ENCODE measurements at places on chromosomes 5 and 9. TPM values are rescaled to one million over a fixed set of nuclear protein-coding genes. Genes with fewer than 3 reads are reported as not detected.

Gene SNCAIP
- total RNA-seq, result 1.2 TPM

- no peak for DNase-seq
Measured at GRCh38 chr5:318931-319601, 2.4 kb upstream of the AHRR start.

- DNase-seq, result no peak
Measured at GRCh38 chr9:406886-407654, 192.4 kb downstream of the DOCK8 start.

Gene HRCT1
- total RNA-seq, result 7.4 TPM

Gene CNTFR
- total RNA-seq, result 7.8 TPM

DNA sequence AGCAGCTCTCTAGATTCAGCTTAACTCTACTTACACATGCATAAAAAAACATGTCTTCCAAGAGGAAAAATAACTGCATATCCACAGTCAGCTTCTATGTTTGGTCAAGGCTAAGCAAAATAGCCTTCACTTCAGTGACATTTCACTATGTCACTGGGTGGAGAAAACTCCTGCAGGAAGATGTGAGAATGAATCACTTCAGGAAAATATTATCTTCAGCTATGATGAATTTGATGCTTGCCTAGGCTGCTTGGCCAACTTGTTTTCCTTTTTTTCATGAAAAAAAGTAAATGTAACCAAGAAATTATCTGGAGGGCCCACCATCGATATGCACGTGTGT is 143.0 kb upstream of the ZNF608 start:
- DNase-seq, result no peak

Gene AQP3
- 16.3 TPM for total RNA-seq

- DNase-seq, result peak; percentile 60
Measured at GRCh38 chr9:87119328-87119881, 172.1 kb upstream of the GAS1 start.

Gene PPP3R2
- not detected for total RNA-seq

GRCh38 chr5:88830567-88830966 is 52.4 kb downstream of the MEF2C start:
- no peak for DNase-seq

GRCh38 chr5:79378510-79379186 is 135.3 kb downstream of the HOMER1 start:
- no peak for DNase-seq

- no peak for DNase-seq
Measured at GRCh38 chr9:23497137-23497504, 328.9 kb downstream of the ELAVL2 start.

Gene PCDHGB5
- total RNA-seq, result 7.2 TPM

- DNase-seq, result no peak
Measured at GRCh38 chr9:84002344-84002743, 21.7 kb downstream of the RMI1 start.

- no peak for DNase-seq
Measured at GRCh38 chr5:99765011-99765410, 770.2 kb upstream of the FAM174A start.

Gene EXD3
- 6.9 TPM for total RNA-seq

Gene ADAMTS19
- total RNA-seq, result 0.81 TPM

GRCh38 chr5:158559066-158559465 is 540.6 kb downstream of the EBF1 start:
- no peak for DNase-seq

DNA sequence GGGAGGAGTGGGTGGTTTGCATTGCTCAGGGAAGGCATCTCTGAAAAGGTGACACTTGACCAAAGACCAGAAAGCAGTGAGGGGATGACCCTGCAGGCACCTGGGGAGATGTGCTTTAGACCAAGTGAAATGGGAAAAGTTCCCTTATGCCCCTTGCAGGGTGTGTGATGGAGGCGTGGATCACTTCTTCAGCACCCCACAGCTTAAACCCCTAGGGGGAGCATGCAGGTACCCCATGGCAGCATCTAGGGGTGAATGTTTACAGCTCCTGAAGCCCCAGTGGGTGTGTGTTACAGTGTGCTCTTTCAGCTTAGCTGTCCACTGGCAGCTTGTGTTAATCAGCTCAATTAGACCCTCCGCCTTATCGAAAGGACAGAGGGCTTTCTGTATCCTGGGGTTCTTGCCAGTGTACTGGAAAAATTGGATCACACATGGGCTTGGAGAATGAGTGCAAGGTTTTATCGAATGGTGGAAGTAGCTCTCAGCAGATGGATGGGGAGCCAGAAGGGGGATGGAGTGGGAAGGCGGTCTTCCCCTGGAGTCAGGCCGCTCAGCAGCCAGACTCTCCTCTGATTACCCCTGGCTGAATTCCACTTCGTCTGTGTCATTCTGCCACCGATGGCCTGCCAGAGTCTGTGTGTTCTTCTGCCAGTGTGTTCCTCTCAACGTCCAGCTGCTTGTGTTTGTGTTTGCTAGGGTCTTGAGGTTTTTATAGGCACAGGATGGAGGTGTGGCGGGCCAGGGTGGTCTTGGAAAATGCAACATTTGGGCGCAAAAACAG is 6.3 kb downstream of the BHMT2 start:
- DNase-seq, result peak; percentile 46

Gene BTNL3
- not detected for total RNA-seq

DNA sequence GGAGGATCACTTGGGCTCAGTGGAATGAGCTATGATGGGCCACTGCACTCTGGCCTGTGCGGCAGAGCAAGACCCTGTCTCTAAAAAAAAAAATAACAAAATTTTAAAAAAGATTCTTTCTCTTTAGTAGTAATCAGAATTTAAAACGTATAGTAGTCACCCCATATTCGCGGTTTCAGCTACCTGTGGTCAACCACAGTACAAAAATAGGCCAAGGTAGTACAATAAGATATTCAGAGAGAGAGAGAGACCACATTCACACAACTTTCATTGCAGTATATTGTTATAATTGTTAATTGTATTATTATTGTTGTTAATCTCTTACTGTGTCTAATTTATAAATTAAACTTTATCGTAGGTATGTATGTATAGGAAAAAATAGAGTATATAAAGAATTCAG is 18.7 kb downstream of the INIP start:
- DNase-seq, result no peak

DNA sequence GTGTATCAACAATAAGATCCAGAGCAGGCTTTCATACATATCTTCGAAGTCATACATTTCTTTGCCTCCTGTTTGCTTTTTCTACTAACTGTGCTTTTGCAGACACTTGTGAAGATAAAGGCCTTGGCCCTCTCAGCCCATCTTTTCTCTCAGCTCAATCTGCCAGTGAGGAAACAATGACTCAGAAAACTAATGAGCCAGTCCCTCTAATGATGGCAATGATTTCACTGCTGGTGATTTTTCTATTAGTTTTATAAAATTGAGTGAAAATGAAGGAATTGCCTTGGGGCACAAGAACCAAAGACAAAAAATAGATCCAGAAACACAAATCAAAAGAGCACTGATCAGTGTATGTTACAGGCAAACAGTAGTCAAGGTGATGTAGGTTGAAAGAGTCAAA is 167.7 kb upstream of the PPP2R2B start:
- no peak for DNase-seq

DNA sequence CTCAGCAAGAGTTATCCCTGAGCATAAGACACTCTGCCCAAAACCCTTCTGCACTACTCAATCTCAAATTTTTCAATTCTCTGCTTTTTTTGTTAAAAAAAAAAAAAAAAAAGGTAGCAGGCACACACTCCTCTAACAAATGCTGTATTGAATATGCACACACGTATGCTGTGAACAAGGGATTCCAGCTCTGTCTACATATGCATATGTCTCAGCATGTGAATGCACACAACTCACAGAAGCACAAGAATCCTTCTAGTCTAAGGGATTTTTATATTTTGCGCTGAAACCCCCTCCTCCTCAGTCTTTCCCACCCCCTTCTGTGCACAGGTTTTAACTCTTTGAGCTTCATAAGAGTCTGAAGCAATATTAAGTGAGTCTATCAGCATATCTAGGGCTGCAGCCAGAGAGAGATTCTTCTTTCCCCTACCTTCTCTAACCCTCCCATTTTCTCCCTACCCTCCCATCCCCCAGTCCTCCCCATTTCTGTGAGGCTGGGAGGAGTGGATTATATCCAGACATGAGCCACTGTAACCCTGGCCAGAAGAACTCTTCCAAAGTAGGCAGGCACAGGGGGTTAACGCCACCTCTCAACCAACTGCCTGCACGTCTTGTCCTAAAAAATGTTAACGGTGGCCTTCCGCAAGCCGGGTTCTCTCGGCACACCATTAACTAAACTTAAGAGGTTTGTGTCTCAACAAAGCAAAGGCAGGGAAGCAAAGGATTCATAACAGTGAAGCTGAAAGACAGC is 1.0 kb downstream of the GABRB2 start:
- no peak for DNase-seq

GRCh38 chr5:175214152-175214551 is 229.8 kb downstream of the DRD1 start:
- no peak for DNase-seq

Measured in Right ventricle myocardium superior (tissue), 1 donor.